ENCODE measurements at places on chromosomes 12 and 14. TPM values are rescaled to one million over a fixed set of nuclear protein-coding genes. Genes with fewer than 3 reads are reported as not detected.

OTOGL gene
- 0.12 TPM for polyA plus RNA-seq

DNA sequence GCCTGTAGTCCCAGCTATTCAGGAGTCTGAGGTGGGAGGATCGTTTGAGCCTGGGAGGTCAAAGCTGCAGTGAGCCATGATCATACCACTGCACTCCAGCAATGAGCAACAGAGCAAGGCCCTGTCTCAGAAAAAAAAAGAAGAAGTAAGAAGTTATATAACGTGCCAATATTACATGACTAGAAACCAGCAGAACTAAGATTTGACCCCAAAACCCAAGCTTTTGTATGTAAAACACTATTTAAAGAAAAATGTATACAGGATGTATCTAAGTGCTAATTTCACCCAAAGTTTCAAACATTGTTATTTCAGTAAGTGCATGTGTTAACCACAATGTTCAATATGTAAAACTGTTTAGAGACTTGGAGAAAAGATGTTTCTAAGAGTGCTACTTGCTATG lies 94.7 kb downstream of the SLC5A8 start:
- no peak for DNase-seq

GRCh38 chr12:85448548-85449139 lies 168.6 kb downstream of the ALX1 start:
- DNase-seq, result no peak

- DNase-seq, result no peak
Measured at GRCh38 chr12:11811008-11811407, 161.5 kb downstream of the ETV6 start.
